Neural crest cell (in vitro differentiated cells): ENCODE measurements at places on chromosomes 4 and X. TPM values are rescaled to one million over a fixed set of nuclear protein-coding genes. Genes with fewer than 3 reads are reported as not detected.

RS1 gene
- total RNA-seq, result not detected in 2 replicates

TCP11X2 gene
- not detected in 2 replicates for total RNA-seq

EFHC2 gene
- total RNA-seq, result 0.77 and 1.2 TPM in 2 replicates

GRCh38 chrX:69365755-69366154 is 138.4 kb upstream of the NALF2 start:
- no peaks in the 10 kb centered on the region for H3K36me3 ChIP-seq
- no peak overlapping the region for H3K27ac ChIP-seq
- H3K4me3 ChIP-seq, result no peak overlapping the region
- no peak for DNase-seq

DNA sequence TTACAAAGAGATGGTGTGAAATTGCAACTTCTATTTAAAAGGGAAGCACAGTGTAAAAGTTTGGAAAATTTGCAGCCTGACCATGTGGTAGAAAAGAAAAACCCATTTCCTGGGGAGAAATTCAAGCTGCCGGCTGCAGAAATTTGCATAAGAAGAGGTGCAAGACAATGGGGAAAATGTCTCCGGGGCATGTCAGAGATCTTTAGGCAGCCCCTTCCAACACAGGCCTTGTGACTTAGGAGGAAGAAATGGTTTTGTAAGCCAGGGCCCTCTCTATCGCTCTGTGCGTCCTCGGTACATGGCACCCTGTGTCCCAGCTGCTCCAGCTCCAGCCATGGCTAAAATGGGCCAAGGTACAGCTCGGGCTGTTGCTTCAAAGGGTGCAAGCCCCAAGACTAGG is 40.4 kb downstream of the CCDC158 start:
- peaks cover 60% of the 10 kb centered on the region for H3K27me3 ChIP-seq
- no peak overlapping the region for H3K27ac ChIP-seq
- no peak for DNase-seq

GRCh38 chrX:9134366-9134765 is 100.4 kb upstream of the FAM9B start:
- H3K4me1 ChIP-seq, result peaks cover 21% of the 10 kb centered on the region
- DNase-seq, result no peak
- H3K27me3 ChIP-seq, result no peaks in the 10 kb centered on the region
- peaks cover 5% of the 10 kb centered on the region for H3K36me3 ChIP-seq
- no peak overlapping the region for H3K4me3 ChIP-seq
- H3K27ac ChIP-seq, result no peak overlapping the region

DNA sequence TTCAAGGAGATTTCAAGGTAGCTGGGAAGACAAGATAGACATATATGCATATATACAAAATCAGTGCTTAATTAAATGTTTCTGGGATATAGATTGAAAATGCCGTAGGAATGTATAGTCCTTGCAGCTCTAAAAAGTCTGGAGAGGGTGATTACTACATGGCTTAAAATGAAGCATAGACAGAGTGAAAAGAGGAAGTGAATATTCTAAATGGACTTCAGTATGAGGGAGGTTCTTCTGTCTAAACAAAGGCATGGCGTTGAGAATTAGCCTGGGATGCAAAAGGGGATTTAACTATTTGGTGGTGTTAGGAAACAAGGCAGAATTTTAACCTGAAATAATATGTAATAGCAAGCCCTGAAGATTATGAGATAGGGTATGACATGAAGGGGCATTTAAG is 141.5 kb upstream of the FRMPD4 start:
- no peaks in the 10 kb centered on the region for H3K36me3 ChIP-seq
- no peak overlapping the region for H3K4me3 ChIP-seq
- DNase-seq, result no peak
- no peak overlapping the region for H3K27ac ChIP-seq
- H3K27me3 ChIP-seq, result no peaks in the 10 kb centered on the region

DNA sequence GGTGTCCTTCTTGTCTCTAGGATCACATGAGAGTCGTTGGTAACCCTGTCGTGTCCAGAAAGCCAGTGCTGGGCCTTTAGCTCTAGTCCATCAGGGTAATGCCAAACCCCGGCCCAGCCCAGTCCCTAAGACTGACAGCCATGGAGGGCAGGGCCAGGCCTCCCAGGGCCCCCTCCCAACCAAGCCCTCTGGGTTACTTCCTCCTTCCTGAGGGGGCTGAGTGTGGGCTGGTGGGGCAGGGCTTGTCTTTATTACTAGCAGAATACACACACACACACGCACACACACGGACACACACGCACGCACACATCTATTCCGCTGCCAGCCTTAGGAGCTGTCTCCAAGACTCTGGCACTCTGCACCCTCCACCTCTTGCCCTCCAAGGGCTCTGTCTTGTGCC is 35.6 kb upstream of the CDKN2AIP start:
- peak overlapping the region; percentile 72 for H3K4me3 ChIP-seq
- H3K27me3 ChIP-seq, result no peaks in the 10 kb centered on the region
- H3K4me1 ChIP-seq, result peaks cover 31% of the 10 kb centered on the region
- no peak for DNase-seq
- no peaks in the 10 kb centered on the region for H3K36me3 ChIP-seq

DNA sequence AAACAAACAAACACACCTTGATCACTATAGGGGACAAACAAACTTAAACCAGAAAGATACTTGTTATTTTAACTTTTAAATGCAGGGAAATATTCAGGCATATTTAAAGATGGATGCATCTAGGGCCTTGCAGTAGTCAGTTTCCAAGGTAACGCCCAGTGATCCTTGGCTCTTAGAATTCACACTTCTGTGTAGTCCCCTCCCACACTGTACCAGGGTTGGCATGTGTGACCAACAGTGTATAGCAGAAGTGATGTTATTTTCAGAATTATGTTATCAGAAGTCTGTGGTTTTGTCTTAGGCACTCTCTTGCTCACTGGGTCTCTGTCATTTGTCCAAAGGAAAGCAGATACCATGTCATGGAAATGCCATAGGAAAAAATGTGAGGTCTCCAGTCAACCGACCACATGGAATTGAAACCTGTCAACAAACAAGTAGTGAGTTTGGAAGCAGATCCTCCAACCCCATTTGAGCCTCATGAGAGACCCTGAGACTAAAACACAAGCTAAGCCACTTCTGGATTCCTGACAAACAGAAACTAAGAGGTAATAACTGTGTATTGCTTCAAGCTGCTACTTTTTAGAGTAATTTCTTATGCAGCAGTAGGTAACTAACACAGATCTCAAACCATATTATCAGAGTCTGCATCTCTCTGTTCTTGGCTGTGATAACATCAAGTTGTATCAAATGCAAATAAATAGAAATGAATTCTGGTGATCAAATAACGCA is 670.3 kb downstream of the KCTD8 start:
- no peak overlapping the region for H3K27ac ChIP-seq
- no peak overlapping the region for H3K4me3 ChIP-seq
- no peaks in the 10 kb centered on the region for H3K4me1 ChIP-seq
- DNase-seq, result no peak
- peaks cover 6% of the 10 kb centered on the region for H3K27me3 ChIP-seq

- no peak overlapping the region for H3K4me3 ChIP-seq
- H3K4me1 ChIP-seq, result peaks cover 23% of the 10 kb centered on the region
- no peak overlapping the region for H3K27ac ChIP-seq
- DNase-seq, result no peak
- no peaks in the 10 kb centered on the region for H3K36me3 ChIP-seq
These were observed 24.5 kb downstream of the DDIT4L start for GRCh38 chr4:100165809-100166208.

DNA sequence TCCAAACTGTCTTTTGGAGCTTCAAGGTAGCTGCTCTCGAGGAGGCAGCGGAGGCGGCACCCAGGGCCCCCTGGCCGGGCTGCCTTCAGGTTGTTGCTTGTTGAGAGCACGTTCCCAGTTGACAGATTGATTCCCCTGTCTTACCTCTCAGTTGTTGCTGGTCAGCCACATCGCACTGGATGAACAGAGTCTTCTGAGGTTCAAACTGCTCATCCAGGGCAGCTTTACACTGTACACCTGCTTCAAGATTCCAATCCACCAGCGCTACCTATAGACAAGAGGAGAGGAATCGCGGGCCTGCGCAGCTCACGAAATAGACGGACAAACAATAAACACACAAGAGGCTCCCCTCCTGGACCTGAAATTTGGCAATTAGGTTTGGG is 497 bp downstream of the HPGD start:
- DNase-seq, result peak; percentile 2
- peak overlapping the region; percentile 85 for H3K4me3 ChIP-seq
- H3K27ac ChIP-seq, result no peak overlapping the region

DNA sequence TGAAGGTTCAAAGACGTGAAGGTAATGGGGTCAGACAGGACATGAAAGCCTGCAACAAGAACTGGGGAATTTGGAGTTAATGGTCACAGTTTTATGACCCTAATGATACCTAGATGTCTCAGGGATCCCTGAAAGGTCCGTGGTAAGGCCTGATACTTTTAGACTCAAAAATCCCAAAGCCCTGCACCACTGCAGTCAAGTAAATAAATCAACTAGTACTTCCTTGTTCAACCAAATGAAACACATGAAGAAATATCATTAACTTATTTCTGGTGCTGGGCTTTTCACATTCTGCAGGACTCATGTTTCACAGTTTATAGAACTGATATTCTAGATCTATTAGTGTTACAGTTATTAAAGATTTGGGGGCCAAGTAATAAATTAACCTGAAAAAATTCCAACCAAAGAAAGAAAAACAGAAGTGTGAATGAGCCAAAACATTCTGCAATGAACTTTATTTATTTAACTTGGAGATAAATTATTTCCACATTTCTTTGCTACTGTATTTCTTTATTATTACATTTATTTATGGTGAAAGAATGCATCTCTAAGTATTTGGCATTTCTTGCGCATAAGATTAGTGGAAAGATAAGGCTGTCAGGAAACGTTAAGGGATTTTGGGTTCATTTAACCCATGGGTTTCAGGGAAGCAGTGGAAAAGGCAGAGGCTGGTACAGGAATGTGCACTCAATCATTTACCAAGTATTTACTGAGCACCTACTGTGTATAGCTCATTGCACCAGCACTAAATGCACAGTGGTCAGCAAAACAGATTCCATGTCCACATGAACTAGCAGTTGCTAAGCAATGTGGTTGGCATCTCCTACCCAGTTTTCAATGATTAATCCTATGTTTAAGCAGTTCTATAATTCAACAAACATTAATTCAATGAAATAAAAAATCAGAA is 8.7 kb downstream of the WDFY3 start:
- H3K36me3 ChIP-seq, result peaks cover 3% of the 10 kb centered on the region
- no peak overlapping the region for H3K27ac ChIP-seq
- DNase-seq, result no peak
- H3K4me1 ChIP-seq, result peaks cover 32% of the 10 kb centered on the region
- no peaks in the 10 kb centered on the region for H3K27me3 ChIP-seq

DNA sequence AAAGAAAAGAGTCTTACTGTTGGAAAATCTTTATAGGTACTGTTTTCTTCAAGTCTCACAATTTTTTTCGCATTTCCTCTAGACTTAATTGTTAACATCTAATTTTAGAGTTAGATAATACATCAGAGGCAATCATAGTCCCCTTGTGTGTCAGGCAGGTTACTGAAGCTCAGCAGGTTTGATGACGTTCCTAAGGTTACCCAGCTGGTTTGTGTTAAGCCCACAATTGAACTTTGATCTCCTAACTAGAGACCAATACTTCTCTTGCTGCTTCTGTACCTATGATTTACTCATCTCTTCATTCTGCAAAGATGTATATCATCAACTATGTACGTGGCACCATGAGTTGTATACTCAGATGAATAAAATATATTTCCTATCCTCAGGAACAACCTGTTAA is 131.6 kb upstream of the STIM2 start:
- H3K27ac ChIP-seq, result no peak overlapping the region
- peaks cover 5% of the 10 kb centered on the region for H3K36me3 ChIP-seq

- no peaks in the 10 kb centered on the region for H3K27me3 ChIP-seq
- H3K27ac ChIP-seq, result no peak overlapping the region
- DNase-seq, result no peak
- H3K4me3 ChIP-seq, result no peak overlapping the region
These were observed 351.9 kb downstream of the FAT4 start for GRCh38 chr4:125666635-125667034.

- H3K27me3 ChIP-seq, result no peaks in the 10 kb centered on the region
- no peaks in the 10 kb centered on the region for H3K4me1 ChIP-seq
- no peak for DNase-seq
- H3K4me3 ChIP-seq, result no peak overlapping the region
- no peak overlapping the region for H3K27ac ChIP-seq
These were observed 60.7 kb downstream of the BLTP1 start for GRCh38 chr4:122212880-122213279.

- no peak overlapping the region for H3K27ac ChIP-seq
- H3K4me3 ChIP-seq, result no peak overlapping the region
- no peaks in the 10 kb centered on the region for H3K36me3 ChIP-seq
- H3K4me1 ChIP-seq, result no peaks in the 10 kb centered on the region
- DNase-seq, result no peak
- H3K27me3 ChIP-seq, result peaks cover 9% of the 10 kb centered on the region
These were observed 2.7 kb upstream of the TSPAN7 start for GRCh38 chrX:38558686-38559085.

DNA sequence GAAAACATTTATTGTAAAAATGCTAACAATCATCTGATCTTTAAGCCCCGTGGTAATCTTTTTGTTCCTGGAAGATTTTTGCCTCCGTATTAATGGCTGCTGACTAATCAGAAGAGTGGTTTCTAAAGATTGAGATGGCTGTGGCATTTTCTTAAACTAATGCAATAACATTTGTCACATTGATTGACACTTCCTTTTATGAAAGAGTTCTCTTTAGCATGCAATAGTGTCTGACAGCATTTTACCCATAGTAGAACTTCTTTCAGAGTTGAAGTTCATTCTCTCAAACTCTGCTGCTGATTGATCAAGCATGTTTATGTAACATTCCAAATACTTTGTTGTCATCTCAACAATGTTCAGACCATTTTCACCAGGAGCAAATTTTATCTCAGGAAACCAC is 26.8 kb upstream of the UGT2B4 start:
- no peaks in the 10 kb centered on the region for H3K27me3 ChIP-seq
- H3K36me3 ChIP-seq, result no peaks in the 10 kb centered on the region
- peak overlapping the region; percentile 36 for H3K4me3 ChIP-seq

- H3K36me3 ChIP-seq, result no peaks in the 10 kb centered on the region
- H3K27me3 ChIP-seq, result peaks cover 35% of the 10 kb centered on the region
- peaks cover 42% of the 10 kb centered on the region for H3K4me1 ChIP-seq
- peak; percentile 1 for DNase-seq
- peak overlapping the region; percentile 96 for H3K27ac ChIP-seq
- H3K4me3 ChIP-seq, result peak overlapping the region; percentile 98
These were observed 1.4 kb downstream of the AMMECR1 start for GRCh38 chrX:110316351-110317060.

- H3K4me3 ChIP-seq, result peak overlapping the region; percentile 49
- peaks cover 39% of the 10 kb centered on the region for H3K4me1 ChIP-seq
- no peaks in the 10 kb centered on the region for H3K36me3 ChIP-seq
- peaks cover 17% of the 10 kb centered on the region for H3K27me3 ChIP-seq
- peak overlapping the region; percentile 80 for H3K27ac ChIP-seq
These were observed 8.6 kb downstream of the BLOC1S4 start for GRCh38 chr4:6724421-6725111.

DNA sequence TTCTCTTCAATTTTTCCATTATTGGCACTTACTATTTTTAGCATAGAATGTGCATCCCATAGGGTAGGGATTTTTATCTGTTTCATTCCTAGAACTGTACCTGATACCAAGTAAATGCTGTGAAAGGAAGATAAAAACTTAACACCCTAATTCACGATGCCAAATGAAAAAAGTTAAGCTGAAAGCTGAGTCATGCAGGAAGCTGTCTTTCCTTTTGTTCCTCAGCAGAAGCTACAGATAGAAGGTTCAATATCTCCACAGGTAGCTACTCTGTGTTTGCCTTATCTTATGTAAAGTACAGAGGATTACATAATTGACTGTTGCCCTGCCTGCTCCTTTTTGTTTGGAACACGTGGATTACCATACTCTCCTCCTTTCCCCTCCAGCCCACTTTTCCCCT is 77.0 kb downstream of the LRP2BP start:
- no peak overlapping the region for H3K4me3 ChIP-seq
- H3K27ac ChIP-seq, result peak overlapping the region; percentile 87
- no peaks in the 10 kb centered on the region for H3K27me3 ChIP-seq
- no peak for DNase-seq
- H3K36me3 ChIP-seq, result peaks cover 50% of the 10 kb centered on the region
- H3K4me1 ChIP-seq, result peaks cover 8% of the 10 kb centered on the region
